ENCODE measurements at places on chromosomes 7 and 10.

GRCh38 chr10:133278577-133279265 lies 2.1 kb upstream of the ADAM8 start:
- peak; percentile 59 for DNase-seq

GRCh38 chr10:129258283-129258923 lies 208.6 kb upstream of the MGMT start:
- DNase-seq: no peak

- no peak for DNase-seq
Observed at GRCh38 chr7:140562926-140563481, 77.6 kb downstream of the DENND2A start.

DNA sequence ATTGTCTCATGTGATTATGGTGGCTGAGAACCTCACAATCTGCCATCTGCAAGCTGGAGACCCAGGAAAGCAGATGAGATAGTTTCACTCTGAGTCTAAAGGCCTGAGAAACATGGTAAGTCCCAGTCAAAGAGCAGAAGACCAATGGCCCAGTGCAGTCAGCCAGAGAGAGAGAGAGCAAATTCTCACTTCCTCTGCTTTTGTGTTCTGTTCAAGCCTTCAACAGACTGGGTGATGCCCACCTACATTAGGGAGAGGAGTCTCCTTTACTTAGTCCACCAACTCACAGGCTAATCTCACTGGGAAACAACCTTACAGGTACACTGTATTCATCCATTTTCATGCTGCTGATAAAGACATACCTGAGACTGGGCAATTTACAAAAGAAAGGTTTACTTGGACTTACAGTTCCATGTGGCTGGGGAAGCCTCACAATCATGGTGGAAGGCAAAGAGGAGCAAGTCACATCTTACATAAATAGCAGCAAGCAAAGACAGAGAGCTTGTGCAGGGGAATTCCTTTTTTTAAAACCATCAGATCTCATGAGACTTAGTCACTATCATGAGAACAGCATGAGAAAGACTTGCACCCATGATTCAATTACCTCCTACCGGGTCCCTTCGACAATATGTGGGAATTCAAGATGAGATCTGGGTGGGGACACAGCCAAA lies 4.7 kb upstream of the FRMPD2 start:
- DNase-seq: no peak

GRCh38 chr10:4947635-4948596 lies 15.3 kb upstream of the AKR1C1 start:
- no peak for DNase-seq

GRCh38 chr10:77887631-77888355 lies 38.8 kb downstream of the DLG5 start:
- DNase-seq: no peak

- no peak for DNase-seq
Observed at GRCh38 chr10:50605269-50605950, 18.3 kb downstream of the SGMS1 start.

GRCh38 chr7:12684733-12685132 lies 2.7 kb upstream of the ARL4A start:
- DNase-seq: no peak

DNA sequence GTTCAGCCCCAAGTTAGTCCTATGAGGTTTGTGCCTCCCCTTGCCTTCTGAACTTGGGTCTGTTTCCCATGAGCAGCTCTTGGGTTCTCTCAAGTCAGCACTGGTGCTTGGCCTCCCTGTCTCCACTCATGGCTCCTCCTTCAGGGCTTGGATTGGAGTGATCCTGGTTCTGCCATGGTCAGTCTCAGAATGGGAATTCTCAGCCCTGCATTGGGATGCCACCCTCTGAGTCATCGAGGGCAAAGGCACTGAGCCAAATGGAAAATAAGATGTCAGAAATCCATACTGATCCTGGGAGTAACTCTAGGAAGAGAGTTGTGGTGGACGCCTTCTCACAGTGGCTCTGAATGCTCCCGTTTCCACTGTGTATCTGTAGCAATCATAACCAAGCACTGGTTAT lies 233.4 kb upstream of the HABP2 start:
- DNase-seq: no peak

GRCh38 chr10:84333864-84334451 lies 5.6 kb downstream of the CCSER2 start:
- DNase-seq: peak; percentile 63

DNA sequence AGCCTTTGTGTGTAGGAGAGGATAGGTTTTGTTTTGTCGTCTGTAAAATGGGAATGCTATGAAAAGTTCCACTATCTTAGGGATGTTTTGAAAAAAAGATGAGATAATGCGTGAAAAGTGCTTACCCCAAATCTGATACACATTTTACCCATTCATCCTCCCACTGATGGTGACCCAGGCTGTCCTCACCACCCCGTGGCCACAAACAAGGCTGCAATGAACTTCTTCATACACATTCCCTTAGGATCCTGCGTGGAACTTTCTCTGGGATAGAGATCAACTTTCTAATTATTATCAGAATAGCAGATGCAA lies 399 bp upstream of the OGDHL start:
- DNase-seq: no peak

DNA sequence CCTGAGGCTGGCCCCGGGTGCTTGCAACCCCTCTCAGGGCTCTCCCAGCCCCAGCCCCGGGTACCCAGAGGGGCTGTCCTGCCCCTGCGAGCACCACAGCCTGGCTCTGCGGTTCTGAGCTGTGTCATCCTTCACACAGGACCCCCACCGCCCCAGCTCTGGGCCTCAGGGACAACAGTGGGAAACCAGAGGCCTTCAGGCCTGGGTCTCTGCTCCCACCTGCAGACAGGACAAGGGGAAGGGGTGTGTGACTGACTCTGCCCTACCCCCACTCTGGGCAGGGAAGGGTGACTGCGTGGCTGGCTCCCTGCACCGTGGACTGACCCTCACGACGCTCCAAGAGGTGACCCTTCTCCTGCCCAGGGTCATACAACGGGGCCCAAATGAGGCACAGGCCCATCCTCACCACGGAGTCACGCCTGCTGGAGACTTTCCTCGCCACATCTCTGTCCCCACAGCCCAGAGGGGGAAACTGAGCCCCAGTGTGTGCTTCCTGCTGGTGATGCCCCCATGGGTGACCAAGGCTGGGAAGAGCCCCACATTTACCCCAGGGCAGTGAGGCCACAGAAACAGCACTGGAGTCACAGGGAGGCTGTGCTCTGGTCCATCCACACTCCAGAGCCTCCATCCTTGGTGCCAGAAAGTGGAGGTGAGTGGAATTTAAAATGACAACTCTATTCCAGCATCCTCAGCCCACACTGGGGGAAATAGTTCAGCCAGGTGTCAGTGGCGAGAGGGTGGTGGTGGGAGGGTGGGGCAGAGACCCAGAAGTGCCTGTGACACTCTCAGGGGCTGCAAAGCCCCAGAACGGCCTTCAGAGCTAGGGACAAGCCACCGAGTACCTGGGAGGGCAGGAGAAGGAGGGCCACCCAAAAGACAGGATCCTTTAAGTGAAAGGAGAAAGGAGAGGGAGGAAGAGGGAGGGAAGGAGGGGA lies 13.6 kb downstream of the CAMK2B start:
- DNase-seq: no peak

DNA sequence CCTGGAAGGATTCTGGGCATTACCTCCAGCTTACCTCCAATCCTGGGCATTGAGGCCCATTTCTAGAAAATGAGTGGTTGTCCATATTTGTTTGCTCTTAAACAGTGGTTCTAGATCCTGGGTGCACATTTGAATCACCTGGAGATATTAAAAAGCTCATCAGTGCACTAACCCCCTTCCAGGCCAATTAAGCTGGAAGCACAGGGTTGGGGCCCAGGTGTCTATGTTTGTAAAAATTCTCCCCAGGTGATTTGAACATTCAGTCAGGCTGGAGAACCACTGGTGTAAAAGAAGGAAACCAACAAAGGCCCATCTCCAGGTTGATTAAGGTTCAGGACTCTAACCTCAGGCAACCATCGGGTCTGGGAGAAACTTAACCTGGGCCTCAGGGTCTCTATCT lies 102.6 kb upstream of the NANOS1 start:
- DNase-seq: no peak

DNA sequence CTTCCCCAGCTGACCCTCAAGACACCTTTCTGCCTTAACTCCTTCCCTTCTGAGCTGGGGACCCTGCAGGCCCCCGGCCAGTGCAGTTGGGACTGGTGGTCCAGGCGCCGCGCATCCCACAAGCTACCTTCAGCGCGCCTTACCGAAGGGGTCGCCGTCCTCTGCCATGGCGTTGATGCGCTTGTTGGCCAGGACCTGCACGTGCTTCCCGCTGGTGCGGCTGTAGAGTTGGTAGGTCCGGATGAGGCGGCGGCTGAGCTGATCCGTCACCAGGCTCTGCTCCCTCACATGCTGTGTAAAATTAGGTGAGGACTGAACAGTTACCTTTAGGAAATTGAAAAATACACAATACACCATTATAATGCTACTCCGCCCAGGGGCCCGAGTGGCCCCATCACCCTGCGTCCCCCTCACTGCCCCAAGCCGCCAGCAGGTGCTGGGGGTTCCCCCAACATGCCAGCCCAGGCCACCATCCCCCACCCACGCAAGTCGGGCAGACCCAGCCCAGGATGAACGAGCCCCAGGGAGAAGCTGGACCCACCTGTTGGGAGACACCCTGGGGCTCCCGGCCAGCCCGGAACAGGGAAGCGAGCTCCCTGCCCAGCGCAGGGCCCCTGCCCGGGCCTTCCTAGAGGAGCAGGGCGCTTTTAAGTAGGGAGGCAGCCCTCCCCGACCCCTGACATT lies 1.2 kb downstream of the FGF8 start:
- no peak for DNase-seq

DNA sequence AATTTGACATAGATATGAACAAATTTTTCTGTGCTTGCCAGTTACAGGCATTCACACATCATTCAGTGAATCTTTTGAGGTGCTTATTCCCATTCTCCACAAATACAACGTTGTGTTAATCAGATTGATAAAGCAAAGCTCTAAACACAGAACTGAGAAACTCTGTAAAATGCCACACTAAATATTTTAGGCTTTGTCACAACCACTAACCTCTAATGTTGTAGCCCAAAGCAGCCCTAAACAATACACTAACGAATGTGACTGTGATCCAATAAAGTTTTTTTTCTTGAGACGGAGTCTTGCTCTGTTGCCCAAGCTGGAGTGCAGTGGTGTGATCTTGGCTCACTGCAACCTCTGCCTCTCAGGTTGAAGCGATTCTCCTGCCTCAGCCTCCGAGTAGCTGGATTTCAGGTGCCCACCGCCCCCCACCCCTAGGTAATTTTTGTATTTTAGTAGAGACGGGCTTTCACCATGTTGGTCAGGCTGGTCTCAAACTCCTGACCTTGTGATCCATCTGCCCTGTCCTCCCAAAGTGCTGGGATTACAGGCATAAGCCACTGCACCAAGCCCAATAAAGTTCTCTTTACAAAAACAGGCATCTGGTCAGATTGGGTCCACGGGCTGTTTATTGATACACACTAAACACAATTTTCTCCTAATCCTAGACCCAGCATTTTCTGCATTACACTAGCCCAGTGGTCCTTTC lies 6.9 kb downstream of the CYCS start:
- DNase-seq: no peak

- no peak for DNase-seq
Observed at GRCh38 chr10:111954386-111954785, 229.2 kb downstream of the GPAM start.

DNA sequence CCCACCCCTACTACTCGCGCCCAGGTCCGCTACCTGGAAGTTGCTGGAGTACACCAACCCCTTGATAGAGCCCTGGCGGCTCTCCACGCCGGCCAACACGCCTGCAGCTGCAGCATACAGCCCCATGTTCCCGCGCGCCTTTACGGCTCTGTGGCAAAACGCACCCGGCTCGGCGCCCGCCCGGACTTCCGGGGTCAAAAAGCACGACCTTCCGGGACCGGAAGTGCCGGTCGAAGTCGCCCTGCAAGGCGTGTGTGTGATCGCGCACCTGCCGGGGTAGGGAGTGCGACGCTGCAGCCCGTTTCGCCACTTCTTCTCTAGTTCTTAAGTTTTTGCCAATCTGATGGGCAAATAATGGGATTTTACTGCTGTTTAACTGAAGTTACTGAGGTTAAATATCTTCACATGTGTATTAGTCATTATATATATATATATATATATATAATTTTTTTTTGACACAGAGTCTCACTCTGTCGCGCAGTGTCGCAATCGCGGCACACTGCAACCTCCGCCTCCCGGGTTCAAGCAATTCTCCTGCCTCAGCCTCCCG lies at the start of gene NSUN5:
Gene NSUN5, minus strand, starts transcription at position 162 of the 550 bp plus-strand sequence. Its CDS starts 36 bp downstream, at position 126.
- peak; percentile 88 for DNase-seq

DNA sequence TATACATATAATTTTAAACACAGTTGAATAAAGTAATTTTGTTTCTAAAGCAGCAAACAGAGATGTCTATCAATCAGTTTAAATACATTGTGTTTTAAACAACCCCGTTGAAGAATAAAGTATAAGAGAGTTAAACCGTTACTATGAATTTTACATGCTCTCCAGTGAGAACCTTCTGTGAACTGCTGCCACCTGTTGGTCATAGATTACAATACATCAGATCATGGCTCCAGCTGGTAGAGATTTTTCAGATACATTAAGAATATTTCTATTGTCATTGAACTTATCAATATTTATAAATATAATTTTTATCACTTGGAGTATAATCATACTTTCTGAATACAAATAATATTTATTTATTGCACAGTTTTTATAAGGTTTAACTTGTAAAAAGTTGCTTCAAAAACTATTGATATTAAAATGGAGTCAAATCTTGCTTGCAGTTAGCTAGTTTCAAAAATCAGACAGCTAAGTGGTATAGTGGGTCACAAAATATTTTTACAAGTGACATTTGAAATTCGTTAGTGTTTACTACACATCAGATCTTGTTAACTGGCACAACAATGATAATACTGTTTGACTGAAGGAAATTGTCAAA lies 561.2 kb upstream of the PHF14 start:
- DNase-seq: no peak

DNA sequence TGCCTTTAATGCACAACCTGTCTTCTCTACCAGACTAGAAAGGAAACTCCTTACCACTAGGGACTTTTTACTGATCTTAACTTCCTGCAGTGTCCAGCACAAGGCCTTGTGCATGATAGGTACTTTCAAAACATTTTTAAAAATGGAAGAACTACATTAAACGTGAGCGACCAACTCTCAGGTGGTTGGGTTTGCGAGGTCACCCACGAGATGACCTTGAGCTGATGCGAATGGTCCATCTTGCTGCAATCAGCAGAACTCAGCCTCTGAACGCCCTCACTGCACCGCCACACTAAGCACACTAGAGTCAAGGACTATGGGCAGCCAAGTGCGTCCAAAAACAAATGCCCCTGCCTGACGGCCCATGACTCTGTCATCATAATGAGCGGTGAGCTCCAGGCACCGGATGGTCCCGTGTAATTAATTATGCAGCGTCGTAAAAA lies 34.9 kb upstream of the PTF1A start:
- no peak for DNase-seq

GRCh38 chr10:105644978-105645377 lies 1003.9 kb downstream of the SORCS3 start:
- DNase-seq: no peak
